Stimulated activated CD8-positive, alpha-beta memory T cell treated with anti-CD3 and anti-CD28 coated beads, Interleukin-15, amount 100 ng/mL, for 4 hours (primary cell): ENCODE measurements at places on chromosomes 3 and 15.

- DNase-seq, result no peak
Measured at GRCh38 chr3:175411405-175411804, 552.3 kb downstream of the NAALADL2 start.

- DNase-seq, result no peak
Measured at GRCh38 chr3:48555231-48555948, 1.2 kb downstream of the PFKFB4 start.

DNA sequence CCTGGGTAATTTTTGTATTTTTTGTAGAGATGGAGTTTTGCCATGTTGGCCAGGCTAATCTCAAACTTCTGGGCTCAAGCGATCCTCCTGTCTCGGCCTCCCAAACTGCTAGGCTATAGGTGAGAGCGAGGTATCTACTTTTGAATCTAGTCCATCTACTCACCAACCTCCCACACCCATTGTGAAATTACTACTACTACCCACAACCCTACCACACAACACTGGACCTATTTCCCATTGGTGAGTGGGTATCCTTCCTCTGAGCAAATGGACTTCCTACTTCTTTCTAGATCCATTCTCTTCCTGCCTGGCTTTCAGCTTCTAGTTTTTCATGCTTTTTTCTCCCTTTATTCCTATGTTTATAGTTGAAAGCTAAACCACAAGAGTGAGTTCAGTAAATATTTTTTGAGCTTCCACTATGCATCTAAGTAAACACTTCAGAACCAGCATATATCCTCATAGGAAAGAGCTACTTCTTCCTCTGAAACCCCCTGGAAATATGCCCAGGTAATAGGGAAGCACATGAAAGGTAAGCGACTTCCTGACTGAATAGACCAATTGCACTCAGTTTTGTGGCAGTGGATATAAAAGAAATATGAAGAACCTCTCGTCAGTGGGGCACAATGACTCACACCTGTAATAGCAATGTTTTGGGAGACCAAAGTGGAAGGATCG is 39.1 kb downstream of the MYO1E start:
- no peak for DNase-seq

- DNase-seq, result no peak
Measured at GRCh38 chr15:60469893-60470641, 8.9 kb downstream of the ICE2 start.

DNA sequence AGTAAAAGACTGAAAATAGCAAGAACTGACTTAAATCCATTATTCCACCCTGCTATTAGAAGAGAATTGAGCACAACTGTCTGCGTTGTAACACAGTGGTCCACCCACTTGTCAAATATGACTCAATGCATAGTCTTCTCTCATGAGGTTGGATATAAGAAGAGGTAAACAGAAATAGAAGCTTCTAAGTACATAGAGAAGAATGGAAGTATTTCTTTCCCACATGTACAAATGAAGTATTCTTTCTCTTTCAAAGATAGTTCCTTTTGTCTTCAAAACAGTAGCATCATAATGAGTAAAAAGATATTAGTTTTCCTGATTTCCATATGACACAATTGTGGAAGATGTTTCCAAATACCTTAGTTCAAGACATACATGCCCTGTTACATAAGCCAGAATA is 348.6 kb upstream of the CCDC54 start:
- no peak for DNase-seq

- no peak for DNase-seq
Measured at GRCh38 chr3:861721-862120, 231.1 kb upstream of the CNTN6 start.

- no peak for DNase-seq
Measured at GRCh38 chr3:179882292-179882691, 154.4 kb downstream of the PEX5L start.

- no peak for DNase-seq
Measured at GRCh38 chr3:50486219-50486888, 17.1 kb downstream of the CACNA2D2 start.

DNA sequence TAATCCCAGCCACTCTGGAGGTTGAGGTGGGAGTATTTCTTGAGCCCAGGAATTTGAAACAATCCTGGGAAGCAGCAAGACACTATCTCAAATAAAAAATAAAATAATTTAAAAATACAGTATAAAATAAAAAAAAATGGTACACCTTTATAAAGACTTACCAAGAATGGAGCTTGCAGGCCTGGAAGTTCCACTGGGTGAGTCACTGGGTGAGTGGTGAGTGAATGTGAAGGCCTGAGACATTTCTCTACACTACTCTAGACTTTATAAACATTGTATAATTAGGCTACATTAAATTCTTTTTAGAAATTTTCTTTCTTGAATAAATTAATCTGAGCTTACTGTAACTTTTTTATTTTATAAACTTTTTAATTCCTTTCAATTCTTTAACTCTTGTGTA is 609.1 kb upstream of the BCHE start:
- no peak for DNase-seq

DNA sequence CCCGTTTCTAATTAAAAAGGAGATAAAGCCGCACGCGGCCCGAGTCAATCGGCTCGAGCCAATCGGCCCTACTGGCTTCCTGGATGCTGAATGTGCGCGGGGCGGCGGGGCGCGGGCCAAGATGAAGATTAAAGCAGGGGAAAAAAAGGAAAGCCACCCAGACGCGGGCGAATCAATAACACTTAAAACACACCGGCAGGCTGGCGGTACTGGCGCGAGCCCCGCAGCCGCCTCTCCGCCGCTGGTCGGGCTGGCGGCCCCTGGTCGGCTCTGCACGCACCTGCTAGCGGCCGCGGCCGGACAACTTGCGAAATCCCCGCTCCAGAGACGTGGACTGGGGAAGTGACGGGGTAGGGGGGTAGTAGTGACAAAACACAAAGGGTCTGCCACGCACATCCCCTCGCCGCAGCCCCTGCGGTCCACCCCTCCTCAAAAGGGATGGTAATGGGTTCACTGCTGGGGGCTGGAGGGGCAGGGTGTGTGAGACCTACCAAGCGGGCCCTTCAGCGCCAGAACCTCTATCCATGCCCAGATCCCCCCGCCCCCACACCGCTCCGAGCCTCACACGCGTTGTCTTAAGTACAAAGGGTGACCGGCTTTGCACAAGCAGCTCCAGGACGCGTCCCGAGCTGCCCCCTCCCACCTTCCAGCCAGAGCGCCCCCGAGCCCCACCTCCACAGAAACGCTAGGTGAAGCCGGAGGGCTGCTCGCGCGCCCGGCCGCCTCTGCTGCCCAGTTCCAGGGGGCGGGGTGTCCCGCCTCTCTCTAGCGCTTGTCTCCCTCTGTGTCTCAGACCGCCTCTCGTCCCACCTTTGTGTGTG is 1.4 kb downstream of the WNT7A start:
- no peak for DNase-seq

GRCh38 chr3:45679805-45680204 is 9.4 kb upstream of the SACM1L start:
- DNase-seq, result no peak

GRCh38 chr3:35800960-35801459 is 161.7 kb downstream of the ARPP21 start:
- no peak for DNase-seq

GRCh38 chr3:126986001-126986400 is 3.1 kb downstream of the PLXNA1 start:
- no peak for DNase-seq

DNA sequence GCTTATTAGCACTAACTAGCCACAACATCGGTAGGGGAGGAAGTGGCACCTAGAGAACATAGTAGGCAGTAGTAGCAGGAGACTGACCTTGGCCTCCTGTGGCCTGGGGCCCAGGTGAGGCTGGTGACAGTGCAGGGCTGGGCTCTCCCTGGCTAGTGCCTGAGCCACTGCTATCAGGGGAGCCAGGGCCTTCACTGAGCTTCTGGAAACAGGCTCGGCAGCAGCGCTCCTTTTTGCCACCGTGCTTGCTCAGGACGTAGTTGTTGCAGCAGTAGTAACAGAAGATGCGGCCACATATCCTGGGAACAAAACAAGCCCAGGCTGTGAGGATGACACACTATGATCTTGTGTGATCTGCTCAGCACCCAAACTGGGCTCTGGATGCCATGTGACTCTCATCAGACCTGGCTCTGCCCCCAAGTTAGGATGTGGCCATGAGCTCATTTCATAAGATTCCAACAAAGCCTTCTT is 15.1 kb downstream of the CXCR6 start:
- no peak for DNase-seq

DNA sequence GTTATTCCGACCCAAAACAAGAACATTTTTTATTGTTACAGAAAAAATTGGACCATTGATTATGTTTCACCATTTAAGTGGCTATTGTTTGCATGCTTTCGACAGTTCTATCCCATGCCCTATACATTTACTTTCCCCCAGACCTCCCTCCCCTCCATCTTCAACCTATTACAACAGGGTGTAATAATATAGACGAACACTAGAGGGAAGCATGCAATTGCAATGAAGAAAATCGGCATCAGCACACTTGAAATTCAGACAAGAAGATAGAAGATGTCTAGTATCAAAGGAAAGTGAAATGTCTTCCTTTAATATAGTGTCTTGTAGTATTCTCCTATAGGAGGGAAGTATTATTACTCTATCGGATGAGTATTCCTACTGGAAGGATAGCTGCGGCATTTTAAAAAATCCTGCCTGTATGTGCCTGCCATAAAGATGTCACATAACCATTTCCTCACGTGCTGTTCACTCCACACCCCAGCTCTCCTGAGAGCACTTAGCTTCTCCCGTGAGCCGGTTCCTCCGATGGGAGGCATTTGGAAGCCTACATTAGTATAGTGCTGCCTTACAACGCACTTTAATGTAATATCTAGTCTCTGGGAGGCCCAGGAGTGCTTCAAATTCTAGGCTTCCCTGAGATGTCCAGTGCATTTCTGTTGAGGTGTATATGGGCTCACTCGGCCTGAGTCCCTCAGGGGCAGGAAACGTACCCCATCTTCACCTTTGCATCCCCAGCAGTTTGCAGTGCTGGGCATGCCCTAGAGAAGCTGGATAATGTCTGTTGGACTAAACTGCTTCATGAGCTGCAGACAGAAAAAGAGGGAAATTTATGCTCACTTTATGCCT is 17.8 kb upstream of the ERICH6 start:
- no peak for DNase-seq

- DNase-seq, result no peak
Measured at GRCh38 chr3:53049987-53050386, 4.1 kb upstream of the SFMBT1 start.

- DNase-seq, result no peak
Measured at GRCh38 chr3:169676925-169677537, 13.5 kb upstream of the MECOM start.

GRCh38 chr3:76698136-76698706 is 341.7 kb upstream of the ROBO2 start:
- no peak for DNase-seq

GRCh38 chr3:124126436-124127023 is 134.6 kb upstream of the ROPN1 start:
- no peak for DNase-seq

- DNase-seq, result no peak
Measured at GRCh38 chr3:4956738-4957137, 22.5 kb upstream of the BHLHE40 start.

GRCh38 chr3:98599647-98600411 is 6.4 kb upstream of the CPOX start:
- DNase-seq, result no peak

GRCh38 chr3:109643590-109643989 is 306.2 kb upstream of the DPPA4 start:
- no peak for DNase-seq

- DNase-seq, result no peak
Measured at GRCh38 chr3:121885386-121885785, 8.8 kb upstream of the SLC15A2 start.

DNA sequence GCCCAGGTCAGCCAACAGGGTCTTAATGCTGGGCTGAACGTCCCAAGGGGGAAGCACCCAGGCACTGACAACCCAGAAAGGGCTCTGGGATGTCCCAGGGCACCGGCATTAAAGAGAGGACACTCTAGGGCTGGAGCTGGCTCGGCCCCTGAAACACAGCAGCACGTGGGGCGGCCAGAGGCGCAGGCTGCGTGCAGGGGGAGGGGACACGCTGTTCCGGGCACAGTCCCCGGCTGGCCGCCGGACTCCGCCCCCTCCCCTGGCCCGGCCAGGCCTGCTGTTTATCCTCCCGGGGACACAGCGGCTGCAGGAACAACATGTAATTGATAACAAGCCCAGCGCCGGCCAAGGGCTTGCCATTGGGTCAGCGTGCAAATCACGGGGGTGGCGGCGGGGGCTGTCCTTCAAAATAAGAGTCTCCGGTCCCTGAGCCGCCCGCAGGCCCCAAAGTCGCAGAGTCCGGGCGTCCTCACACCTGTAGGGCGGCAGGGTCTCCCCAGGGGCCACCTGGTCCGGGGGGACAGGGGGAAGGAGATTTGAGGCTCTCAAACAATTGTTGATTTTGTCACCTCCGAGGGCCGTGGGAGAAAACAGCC is 1.3 kb downstream of the KLF15 start:
- DNase-seq, result no peak

DNA sequence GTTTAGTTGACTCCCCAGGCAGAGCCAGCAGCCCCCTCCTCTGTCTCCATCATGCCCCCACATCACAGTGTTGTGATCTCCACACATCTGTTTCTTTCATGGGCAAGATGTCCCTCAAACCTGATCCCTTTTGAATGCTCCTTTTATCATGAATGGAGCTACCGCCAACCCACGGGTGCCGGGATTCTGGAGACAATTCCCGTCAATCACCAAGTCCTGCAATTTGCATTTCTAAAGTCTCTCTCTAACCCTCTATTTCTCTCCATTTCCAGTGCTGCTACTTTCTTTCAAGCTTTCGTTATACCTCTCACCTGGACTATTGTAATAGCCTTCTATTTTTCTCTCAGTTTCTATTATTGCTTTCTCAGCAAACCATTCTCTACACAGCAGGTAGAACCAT is 89.7 kb upstream of the CCNL1 start:
- DNase-seq, result no peak

DNA sequence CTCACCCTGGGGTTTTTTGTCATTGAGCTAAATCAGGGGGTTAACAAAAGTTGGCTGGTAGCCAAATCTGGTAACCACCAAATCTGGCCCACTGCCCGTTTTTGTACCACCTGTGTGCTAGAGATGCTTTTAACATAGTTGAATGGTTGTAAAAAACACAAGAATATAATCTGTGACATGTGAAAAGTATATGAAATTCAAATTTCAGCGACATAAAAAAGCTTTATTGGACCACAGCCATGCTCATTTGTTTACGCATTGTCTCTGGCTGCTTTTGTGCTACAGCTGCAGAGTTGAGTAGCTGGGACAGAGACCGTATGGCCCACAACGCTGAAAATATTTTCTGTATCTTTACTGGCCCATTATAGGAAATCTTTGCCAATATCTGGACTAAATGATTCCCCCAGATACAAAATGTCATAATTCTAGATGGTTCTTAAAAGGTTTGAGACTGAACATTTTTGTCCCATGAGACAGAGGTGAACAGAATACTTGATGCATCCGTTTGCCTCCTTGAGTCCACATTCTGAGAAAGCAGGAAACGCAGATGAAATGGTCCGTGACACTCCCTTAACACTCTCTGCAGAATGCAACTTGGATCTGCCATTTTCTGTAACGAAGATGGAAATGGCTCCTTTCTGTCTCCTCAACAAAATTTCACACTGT is 120.9 kb upstream of the PDZRN3 start:
- DNase-seq, result no peak
